ENCODE measurements at places on chromosomes 16 and 17.
A peak's percentile ranks its signal among the peaks of the same experiment; 100 is the strongest.

DNA sequence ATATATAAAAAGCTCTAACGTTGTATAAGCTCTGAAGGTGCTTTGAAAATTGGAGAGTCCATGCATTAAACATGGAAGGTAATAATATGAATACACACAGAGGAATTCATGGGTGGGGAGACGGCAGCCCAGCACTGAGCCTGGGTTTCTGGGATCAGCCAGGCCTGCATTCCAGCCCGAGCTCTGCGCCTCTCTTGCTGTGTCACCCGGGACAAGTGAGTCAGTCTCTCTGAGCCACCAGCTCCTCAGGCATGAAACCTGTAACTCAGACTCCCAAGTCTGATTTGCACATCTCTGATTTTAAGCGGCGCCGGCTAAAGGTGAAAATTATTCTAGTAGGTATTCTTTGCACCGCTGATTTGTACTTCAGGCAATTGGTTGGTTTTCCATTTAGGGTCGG, 238.8 kb downstream of the MRTFB start:
- no peak for DNase-seq

DNA sequence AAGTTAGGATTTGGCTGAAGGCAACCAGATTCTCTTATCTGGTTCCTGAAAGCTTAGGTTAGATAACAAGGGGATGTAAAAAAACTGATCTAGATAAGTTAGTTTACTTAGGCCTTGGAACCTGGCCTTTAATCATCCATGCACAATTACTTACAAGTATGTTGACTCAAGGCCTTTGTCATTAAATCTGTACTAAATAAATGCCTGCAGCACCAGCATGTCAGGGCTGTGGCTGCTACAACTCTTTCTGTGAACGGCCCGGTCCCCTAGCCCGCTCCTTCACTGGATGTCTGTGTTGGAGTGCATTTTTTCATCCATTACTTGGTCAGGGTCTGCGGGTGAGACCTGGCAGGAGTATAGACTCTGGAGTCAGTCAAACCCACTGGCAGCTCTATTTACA, 48.4 kb upstream of the ALDH3A1 start:
- DNase-seq = no peak

- no peak for DNase-seq
These were observed 334.5 kb downstream of the SEC14L1 start for GRCh38 chr17:77475016-77475976.

- DNase-seq = peak; percentile 51
These were observed 13.7 kb downstream of the SYCE1L start for GRCh38 chr16:77212741-77213541.

DNA sequence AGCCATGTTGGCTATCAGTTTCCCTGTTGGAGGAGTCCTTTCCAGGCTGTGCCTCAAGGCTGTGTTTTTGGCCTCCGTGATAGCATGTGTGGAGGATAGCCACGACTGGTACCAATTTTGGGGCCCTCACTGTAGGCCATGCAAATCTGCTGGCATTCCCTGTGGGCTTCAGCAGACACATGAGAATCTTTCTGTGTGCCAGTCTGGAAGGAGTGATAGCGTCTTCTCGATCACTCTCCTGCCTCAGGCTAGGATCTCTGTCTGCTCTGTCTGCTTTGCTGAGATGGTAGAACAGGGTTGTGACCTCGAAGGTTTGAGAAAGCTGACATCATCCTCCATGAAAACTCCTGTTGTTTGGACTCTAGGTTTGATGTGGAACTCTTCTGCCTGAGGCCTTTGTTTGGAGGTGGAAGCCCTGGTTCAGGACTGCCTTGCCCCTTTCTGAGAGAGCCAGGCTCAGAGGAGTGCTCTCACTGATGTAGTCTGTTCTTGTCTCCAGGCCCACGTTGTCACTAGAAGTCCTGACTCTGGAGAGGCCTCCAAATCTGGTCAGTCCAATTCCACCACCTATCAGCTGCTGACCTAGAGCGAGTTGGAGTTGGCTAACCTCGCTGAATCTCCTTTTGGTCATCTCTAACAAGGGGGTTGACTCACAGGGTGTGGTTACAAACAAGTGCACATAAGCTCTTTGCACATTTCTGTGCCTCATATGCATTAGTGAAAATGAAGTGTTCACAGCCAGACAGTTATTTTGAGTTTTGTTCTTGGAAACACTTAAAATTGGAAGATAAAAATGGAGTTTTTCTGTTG, 12.1 kb upstream of the EDC4 start:
- no peak for DNase-seq

GRCh38 chr17:2421315-2422147, 20.7 kb upstream of the MNT start:
- no peak for DNase-seq

DNA sequence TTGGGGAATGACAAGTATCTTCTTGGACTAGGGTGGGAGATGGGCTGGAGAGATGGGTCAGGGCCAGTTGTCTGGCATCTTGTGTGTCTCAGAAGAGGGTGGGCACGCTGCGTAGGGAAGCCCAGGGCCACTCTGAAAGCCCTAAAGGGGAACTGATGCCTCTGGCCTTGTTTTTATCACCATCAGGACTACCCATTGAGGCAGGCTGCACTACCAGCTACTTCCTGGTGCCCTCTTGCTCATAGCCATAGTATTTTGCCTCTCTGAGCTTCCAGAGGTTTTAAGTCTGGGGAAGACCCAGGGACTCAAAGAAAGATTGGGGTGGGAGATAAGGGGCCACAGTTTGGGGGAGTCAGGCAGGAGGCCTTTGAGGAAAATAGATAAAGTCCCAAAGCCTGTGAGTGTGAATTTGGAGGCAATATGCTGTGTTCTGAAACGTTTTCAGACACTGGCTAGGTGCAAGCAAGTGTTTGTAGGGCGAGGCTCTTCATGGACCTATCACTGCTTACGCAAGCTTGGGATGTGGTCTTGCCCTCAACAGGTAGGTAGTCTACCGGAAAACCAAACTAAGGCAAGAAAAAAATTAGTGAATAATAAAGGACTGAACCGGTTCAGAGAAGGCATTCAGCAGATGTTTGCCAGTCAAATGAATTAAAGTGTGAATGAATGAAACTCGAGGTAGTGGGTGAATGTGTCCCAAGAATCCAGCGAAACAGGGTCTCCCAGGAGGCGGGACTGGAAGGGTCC, 688 bp upstream of the ITGB3 start:
- no peak for DNase-seq

DNA sequence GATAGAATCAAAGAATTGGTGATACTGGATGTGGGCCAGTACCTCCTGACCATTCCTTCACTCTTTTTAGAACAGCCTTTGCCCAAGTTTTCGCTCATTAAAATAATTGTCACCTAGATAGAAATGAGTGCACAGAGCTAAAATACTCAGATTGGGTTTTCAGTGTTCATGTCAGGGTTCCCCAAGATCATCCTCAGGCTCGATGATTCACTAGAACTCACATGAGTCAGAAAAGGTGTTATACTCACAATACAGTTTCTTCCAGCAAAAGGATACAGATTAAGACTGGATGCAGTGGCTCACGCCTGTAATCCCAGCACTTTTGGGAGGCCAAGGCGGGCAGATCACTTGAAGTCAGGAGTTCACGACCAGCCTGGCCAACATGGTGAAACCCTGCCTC, 19.9 kb downstream of the ERCC4 start:
- DNase-seq = no peak

DNA sequence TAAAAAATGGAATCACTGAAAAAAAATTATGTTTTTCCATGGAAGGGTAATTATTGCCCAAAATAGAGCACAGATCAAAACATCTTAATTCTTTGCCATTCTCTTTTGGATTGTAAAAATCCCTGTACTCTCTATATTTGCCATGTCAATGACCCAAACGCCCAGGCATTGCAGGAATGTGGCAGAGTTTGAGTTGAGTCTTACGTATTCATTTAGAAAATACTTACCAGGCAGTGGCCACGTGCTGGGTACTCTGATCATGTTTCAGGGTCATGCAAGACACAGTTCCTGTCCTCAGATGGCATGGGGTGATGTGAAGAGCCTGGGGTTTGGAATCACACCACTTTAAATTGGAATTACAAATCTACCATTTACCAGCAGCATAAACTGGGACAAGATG, 267.7 kb downstream of the ABCC12 start:
- DNase-seq = no peak

GRCh38 chr16:29736764-29737163, 9.0 kb downstream of the C16orf54 start:
- DNase-seq = no peak

DNA sequence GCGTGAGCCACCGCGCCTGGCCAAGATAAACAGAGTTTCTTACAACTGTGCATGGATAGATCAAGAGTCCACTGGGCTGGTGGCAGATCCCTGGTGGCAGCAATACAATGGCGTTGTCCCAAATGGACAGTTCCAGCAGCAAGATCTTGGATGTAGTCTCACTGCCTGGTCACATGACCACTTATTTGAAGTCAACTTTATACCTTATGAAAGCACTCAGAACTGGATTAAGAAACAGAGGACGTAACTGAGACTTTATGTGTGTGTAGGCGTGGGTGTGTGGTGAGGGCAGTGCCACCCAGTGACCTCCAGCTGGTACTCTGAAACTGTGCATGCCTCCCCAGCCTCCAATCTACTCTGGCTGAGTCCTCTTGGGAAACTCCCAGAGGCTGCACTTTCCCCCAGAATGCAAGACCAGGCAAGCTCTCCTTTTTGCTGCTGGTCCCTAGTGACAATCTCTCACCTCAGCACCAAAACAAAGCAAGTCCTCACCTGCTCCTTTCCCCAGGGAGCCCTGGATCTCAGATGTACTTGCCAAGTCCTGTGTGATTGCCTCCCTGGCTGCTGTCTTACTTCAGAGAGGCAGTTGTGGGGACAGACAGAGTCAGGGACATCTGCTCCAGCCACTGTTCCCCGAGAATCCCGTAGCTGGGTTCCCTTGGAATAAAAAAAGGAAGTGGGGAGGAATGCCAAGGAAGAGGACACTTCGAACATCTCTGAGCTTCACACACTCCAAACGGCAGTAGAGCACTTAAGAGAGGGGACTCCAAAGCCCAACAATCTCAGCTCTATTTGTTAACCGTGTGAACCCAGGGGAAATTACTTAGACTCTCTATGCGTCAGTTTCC, 11.7 kb upstream of the ST6GALNAC2 start:
- DNase-seq = no peak

DNA sequence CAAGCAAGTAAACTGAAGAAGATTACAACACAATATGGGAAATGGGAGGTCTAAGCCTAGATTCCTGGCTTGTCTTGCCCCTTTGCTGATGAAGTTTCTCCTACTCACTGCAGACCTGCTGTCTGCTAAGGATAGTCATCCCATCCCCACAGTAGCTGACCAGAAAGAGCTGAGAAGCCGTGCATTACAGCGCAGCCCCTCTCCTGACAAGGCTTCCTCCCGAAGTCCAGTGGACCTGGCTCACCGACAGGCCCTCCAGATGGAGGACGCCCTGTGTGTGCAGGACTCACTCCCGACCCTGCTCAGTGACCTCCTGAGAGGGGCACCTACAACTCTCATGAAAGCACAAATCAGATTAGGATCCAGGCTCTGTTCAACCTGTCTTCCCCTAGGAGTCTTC, 35.4 kb downstream of the KIAA0753 start:
- DNase-seq = no peak
